Progenitor cell of endocrine pancreas (in vitro differentiated cells): ENCODE measurements at places on chromosomes 7 and 10.

- DNase-seq: no peak
Measured at GRCh38 chr7:100951172-100951571, 1.8 kb downstream of the MUC3A start.

DNA sequence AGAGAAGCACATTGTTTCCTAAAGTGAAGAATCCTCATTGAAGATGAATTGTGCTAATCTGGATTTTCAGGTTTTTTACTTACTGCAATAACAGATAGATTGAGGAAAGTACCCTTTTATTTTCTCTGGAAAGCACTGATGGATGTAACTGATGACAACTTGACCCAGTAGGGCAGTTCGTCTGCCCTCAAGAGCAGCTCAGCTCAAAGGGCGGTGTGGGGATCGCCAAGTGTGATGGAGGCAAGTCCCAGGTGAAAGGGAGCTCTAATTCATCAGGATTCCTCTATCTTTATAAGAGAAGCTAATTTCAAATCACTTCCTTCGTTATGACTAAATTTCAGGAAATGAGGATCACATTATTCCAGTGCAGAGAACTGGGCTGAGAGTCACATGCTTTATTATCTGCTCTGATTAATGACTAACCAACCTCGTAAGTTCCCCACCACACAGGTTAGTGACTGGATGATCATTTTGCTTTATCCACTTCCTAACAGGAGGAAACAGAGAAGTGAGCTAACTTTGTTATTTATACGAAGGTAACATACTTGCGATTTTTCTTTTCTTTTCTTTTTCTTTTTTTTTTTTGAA, 98.8 kb downstream of the PFKFB3 start:
- DNase-seq: no peak

DNA sequence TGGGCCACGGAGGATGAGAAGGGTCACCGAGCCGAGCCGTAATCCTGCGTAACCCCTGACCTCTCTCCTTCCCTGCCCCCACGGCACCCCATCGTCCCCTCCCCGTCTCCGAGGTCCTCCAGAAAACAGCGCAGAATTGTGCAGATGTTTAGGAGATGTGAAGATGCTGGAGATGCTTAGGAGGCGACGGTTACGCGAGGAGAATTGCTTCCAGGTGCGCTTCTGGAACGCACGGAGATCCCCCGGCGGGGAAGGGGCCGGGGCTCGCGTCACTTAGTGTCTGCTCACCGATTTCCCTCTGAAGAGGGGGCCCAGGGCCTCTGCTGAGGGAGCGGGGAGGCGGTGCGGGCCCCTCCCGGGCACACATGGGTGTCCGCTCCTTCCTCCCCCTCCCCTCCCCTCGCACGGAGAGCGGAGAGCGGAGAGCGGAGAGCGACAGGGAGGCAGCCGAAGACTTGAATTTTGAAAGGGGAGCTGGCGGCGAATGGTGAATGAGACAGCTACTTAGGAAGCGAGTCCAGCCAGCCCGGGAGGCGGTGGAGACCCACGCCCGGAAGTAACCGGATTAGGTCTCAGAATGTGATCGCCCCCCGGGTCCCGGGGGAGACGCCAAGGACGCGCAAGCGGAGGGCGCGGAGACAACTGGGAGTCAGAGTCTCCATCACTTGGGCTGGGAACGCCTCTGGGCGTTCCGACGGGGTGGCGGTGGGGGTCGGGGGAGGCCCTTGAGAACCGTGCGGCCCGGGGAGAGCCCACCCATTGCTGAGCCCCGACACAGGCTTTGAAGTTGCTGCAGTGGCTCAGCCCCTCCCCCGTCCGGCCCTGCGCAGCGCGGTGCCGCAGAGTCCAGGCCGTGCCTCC, 8.7 kb upstream of the EN2 start:
- no peak for DNase-seq

GRCh38 chr7:92809397-92809759, 27.0 kb downstream of the CDK6 start:
- no peak for DNase-seq

DNA sequence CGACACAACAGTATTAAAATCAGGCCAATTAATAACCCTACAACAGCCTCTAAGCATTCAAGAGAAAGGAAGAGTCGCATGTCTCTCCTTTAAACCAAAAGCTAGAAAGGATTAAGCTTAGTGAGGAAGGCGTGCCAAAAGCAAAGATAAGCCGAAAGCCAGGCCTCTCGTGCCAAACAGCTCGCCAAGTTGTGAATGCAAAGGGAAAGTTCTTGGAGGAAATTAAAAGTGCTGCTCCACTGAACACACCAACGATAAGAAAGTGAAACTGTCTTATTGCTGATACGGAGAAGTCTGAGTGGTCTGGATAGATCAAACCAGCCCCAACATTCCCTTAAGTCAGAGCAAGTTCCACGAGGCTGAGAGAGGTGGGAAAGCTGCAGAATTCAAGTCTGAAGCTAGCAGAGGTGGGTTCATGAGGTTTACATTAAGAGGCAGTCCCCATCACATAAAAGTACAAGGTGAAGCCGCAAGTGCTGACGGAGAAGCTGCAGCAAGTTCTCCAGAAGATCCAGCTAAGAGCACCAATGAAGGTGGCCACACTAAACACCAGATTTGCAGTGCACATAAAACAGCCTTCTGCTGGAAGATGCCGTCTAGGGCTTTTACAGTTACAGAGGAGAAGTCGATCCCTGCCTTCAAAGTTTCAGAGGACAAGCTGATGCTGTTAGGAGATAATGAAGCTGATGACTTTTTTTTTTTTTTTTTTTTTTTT, 194.8 kb downstream of the MAD1L1 start:
- no peak for DNase-seq

DNA sequence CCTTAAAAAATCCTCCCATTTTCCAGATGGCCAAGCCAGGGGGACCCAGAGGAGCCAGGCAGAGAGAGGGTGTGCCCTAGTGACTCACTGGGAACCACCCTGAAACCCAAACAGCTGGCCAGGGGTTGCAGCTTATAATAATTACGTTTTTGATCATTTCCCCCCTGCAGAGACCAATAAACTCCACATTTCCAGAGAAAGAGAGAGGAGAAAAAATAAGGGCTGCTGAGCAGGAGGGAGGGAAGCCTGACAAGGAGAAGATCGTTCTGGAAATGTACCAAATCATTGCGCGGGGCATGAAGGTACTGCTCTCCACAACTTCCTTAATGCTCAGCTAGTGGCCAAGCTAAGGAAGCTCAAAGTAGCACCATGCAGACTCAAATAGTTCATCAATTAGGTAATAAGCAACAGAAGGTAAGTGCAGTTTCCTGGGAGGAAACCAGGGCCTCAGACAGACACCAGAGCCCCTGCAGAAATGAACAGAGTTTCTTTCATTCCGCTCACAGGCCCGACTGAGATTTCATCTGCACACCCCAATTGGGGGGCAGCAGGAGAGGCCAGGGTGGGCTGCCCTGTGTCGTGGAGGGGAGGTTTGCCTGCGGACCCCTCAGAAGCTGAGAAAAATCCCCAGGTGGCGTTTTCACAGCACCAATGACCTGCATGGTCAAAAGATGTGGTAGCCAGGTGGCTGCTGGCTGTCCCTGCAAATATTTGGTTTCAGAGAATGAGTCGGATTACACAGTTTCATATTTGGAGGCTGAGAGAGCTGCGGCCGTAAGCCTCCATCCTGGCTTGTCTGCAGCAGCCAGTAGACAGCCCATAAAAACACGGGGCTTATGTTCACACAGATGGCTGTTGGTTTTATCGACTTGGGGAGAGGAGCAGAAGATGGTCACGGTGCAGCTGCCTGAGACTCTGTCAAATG, 153.2 kb upstream of the LYZL2 start:
- no peak for DNase-seq

GRCh38 chr10:19908991-19909696, 92.9 kb downstream of the PLXDC2 start:
- no peak for DNase-seq

DNA sequence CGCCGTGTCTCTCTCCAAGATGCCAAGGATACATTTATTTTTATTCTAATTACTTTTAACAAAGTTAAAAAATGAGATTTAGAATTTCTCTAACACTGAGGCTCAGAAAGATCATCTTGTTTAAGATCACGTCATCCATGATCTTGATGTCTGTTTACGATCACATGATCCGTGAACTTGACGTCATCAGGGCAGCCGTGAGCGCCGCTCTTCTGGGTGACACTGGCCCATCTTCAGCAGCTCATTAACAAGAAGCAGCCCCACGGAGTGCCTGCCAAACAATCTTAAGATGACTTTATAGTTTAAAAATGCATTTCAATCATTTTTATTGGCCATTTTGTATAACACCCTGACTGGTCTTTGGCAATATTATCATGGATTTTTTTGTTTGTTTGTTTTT, 291.1 kb upstream of the PRKCQ start:
- DNase-seq: no peak

DNA sequence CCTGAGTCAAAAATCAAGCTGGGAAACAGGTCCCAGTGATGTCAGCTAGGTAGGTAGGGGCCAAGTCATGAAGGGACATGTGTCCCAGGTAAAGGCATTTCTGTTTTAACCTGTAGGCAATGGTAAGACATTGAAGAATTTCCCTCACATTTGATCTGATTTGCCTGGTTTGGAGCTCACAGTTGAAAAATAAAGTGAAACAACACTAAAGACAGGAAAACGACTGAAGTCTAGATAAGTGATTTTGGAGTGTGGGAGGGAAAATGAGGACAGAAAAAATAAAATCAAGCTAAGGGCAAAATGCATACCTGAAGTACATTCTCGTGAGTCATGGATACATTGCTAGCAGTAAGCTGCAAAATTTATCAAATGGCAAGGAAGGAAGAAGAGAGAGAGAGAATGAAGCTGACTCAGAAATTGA, 169.9 kb downstream of the SKIDA1 start:
- no peak for DNase-seq

- no peak for DNase-seq
Measured at GRCh38 chr7:3650844-3651243, 349.8 kb downstream of the SDK1 start.

DNA sequence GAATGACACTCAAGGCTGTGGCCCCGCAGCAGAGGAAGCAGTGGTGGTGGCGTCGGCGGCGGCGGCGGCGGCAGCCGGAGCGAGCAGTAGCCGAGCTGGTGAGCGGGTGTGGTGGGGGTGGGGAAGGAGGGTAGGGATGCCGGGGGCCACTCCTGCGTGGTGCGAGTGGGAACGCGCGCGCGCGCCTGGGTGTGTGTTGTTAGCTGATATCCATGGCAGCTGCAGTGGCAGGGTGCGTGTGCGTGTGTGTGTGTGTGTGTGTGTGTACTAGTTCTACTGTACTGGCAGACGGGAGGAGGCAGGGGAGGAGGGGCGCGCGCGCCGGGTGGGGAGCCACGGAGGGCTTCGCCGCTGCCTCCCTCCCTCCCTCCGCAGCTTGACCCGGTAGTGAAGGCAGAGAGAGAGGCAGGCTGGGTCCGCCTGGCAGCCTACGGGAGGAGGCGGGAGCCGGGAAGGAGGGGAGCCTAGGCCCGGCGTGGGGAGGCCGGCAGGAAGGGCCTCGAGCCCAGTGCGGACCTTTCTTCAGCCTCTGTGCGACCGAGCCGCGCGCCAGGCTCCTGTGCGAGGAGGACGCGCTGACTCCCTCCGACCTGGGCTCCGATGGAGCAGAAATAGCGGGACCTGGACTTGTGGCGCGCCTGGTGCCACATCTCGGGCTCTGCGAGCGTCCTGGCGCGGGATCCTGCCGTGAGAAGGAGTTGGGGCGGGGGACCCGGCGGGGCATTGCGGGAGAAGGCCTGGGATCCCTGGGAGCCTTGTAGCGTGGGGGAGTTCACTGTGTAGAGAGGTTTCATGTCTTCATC, at the start of gene MAGI2:
Gene MAGI2, minus strand, starts transcription at position 110 of the 803 bp plus-strand sequence. CDS start 347 bp downstream, outside the sequence.
- DNase-seq: peak; percentile 58

DNA sequence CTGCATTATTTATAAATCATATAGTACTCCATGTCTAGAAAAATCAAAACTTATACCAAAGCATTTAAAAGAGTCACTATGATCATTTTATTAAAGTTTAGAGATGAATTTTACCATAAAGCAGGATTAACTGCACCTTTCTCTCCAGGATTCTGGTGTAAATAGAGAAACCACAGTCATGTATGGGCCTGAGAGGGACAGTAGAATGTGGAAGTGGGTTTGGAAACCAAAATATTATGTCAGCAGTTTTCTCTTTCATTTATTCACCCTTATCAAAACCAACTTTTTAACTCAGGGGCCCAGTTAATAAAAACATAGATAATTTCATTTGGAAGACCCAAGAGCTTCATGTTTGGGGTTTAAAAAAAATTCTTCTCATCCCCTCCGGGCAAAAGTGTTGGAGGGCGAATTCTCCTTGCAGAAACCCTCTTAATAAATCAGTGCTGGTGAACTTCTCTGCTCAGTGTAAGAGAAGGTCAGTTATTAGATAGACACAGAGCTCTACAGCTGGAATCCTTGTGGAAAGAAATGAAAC, 266.2 kb downstream of the CREB5 start:
- no peak for DNase-seq

DNA sequence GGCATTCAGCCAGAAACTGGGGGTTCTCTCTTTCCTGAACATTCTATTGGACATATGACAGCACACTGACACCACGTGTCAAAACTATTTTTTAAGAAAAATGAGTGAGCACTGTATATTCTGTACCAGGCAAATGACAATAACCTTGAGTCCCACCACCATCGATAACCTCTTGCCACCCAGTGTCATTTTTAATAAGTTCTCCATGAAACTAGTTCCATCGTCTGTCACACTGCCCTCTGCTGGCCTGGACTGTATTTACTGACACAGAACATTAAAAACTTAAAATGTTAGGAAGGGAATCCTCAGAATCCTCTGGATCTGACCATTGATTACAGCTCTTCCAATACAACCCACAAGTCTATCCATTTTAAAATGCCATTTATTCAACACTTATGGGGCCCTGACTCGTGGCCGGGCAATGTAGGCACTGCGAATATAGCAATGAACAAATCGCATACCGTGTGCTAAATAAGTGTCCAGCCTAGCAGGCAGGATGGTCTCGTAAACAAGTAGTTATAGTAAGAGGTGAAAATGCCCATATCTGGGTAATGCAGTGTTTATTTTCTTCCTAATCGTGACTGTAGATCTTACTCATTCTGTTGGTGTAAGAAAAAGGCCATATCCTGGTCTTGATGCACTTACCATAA, 35.9 kb upstream of the CACNB2 start:
- DNase-seq: peak; percentile 16

DNA sequence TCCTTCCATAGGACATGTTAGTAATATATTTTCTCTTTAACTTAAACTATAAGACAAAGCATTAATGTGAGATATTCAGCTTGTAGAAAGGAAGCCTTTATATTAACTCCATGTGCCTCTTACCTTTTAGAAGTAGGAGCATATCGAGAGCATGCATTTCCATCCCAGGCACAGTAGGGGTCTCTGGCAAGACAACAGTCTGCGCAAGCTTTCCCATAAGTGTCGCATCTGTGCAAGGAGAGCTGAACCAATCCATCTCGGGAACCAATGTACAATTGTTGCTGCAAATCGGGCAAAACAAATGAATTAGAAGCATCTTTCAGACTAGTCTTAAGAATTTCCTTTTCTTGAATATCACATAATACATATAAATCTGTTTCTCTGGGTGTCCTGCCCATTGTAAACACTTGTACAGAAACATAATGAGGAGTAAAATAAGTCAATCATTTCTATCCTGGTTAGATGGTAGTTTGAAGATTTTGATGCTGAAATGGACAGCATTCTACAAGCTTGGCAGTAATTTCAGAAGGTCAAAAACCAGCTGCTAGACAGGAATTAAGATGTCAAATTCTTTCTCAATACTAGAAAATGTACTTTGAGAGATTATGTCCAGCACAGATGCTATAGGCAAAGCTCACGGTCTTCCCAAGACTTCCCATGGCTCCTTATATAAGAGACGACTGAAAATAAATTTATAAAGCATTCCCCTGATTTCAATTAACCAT, 171.8 kb downstream of the SEMA3D start:
- DNase-seq: no peak
